ENCODE measurements at places on chromosomes 4 and X.

GRCh38 chr4:81652069-81652478 is 180.4 kb upstream of the RASGEF1B start:
- no peak for DNase-seq

DNA sequence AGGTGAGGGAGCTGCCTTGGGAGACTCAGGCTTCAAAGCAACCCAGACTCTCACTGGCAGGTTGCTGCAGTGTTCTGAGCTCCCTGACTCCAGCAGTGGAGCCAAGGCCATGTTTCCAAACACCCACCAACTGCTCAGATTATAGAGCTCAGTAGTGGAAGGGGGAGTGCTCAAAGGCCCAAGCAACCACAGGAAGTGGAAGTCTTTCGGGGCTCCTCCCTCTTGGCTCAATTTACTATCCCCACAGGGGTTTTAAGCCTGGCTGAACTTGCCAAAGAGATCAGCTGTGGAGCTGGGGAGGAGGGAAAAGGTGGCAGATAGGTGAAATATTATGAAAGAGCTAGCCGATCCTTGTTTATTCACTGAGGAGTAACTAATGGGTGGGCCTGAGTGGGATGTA is 82.5 kb downstream of the HPRT1 start:
- DNase-seq: no peak

- no peak for DNase-seq
These were observed 234.2 kb upstream of the ANKRD50 start for GRCh38 chr4:124946696-124947095.

DNA sequence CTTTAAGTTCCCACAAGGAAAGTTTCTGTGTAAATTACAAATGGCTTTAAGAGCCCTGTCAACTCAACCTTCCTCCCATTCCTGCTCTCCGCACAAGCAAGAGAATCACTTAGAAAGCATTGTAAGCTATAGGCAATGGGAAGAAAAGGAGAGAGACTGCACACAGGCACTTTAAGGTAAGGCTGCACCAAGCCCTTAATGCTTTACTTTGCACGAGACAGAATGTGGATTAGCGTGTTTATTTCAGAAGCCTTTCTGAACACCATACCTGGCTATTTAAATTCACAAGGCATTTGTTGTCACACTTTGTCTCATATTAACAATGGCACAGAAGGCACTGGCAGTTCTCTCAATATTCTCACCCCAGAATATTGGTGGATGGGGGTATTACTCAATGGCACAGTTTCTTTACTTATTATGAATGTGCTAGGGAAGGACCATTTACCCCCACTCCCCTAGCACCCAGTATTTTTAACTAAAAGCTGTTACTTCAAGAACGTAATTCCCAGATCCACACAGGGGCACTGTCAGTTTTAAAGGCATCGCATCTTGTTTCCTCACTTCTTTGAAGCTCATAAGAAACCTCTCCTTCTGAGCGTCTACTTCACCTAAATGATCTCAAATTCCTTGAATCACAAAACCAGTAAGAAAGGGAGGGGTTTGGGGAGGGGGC is 150.0 kb downstream of the MAML3 start:
- no peak for DNase-seq

DNA sequence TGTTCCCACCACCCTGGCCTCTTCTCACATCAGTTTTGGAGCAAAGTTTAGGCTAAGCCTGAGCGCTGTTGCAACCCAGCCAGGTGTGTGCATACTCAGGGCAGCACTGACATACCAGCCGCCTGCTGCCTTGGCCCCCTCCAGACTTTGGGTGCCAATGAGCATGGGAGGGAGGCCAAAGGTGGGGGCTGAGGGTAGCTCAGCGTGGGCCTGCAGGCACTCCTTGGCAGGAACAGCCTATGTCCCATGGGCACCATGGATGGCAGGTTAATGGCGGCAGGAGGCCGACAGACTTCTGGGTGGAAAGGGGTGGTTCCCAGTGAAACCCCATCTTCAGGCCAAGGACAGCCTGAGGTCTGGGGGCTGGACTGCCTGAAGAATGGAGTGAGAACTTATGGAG is 462.2 kb downstream of the ADGRL3 start:
- DNase-seq: no peak

- no peak for DNase-seq
These were observed 51.0 kb downstream of the WFS1 start for GRCh38 chr4:6320663-6321062.

DNA sequence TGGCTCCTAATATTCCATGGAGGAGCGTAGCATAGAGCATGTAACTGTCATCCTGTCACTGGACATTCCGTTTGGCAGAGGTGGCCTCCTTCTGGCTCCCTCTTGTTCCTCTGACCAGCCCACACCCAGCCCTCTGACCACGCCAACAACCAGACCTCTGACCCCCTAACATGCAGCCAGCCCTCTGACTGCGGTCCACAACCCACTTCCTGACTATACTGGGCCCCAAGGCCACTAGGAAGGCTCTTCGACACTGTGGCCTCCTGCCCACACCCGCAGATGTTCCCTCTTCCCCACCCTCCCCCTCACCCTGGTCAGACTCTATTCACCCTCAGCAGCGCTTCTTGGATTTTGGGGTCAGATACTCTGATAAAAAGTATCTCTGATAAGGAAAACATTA is 141.4 kb downstream of the EVC2 start:
- DNase-seq: no peak

DNA sequence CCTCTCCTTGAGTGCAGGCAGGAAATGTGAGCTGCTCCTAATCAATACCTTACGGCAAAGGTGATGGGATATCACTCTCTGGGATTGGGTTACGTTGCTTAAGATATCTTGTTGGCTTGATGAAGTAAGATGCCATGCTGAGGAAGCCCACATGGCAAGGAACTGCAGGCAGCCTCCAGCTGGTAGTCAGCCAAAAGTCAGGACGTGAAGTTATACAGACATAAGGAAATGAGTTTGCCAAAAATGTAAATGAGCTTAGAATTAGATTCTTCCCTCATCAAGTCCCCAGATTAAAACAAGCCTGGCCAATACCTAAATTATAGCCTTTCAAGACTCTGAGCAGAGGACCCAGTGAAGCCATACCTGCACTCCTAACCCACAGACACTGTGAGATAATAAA is 155.0 kb downstream of the QDPR start:
- DNase-seq: no peak

GRCh38 chr4:23856630-23857029 is 33.2 kb downstream of the PPARGC1A start:
- no peak for DNase-seq
